Activated gamma-delta T cell treated with anti-CD3 and anti-CD28 coated beads, Interleukin-2, amount 50 U/mL, for 16 hours (primary cell): ENCODE measurements at places on chromosomes 5 and 9.

GRCh38 chr9:105052346-105052745 lies 124.4 kb upstream of the ABCA1 start:
- DNase-seq = no peak

GRCh38 chr5:127313847-127314473 lies 23.4 kb downstream of the MEGF10 start:
- peak; percentile 38 for DNase-seq

GRCh38 chr5:117888688-117889087 lies 1099.7 kb downstream of the DTWD2 start:
- DNase-seq = no peak

DNA sequence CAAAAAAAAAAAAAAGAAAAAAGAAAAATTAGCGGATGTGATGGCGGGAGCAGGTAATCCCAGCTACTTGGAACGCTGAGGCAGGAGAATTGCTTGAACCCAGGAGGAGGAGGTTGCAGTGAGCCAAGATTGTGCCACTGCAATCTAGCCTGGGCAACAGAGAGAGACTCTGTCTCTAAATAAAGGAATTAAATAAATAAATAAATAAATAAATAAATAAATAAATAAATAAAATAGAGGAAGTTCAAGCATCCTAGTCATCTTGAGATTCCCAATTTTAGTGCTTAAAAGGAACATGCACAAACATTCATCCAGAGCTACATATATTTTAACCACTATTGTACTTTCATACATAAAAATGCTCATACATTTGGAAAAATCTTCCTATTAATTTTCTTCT lies 61.2 kb upstream of the GABRA1 start:
- no peak for DNase-seq

- DNase-seq = no peak
Measured at GRCh38 chr5:135335031-135335828, 63.8 kb downstream of the MACROH2A1 start.

GRCh38 chr9:115845648-115846312 lies 307.8 kb upstream of the PAPPA start:
- no peak for DNase-seq

GRCh38 chr9:5485378-5486085 lies 24.8 kb upstream of the PDCD1LG2 start:
- no peak for DNase-seq

GRCh38 chr5:84069608-84070179 lies 315.0 kb downstream of the EDIL3 start:
- no peak for DNase-seq

DNA sequence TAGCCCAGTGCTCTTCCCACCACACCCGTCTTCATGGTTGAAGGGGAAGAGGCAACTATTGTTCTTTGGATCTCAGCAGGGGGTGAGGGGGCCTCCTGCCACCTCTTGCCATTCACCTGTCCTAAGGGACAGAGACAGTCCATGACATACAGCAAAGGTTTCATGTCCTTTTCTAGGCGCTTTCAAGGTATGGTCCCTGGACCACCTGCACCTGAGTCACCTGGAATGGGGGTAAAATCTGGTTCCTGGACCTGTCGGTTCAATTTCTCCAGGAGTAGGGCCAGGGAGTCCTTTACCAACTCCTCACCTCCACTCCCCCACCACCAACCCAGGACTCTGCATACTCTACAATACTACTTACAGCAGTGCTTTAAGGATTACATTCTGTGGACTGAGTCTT lies 33.5 kb upstream of the SAP30L start:
- DNase-seq = no peak

GRCh38 chr5:132022737-132023136 lies 11.3 kb upstream of the ACSL6 start:
- no peak for DNase-seq

GRCh38 chr9:133861086-133861485 lies 122.9 kb upstream of the SARDH start:
- DNase-seq = no peak
